Stimulated activated CD4-positive, alpha-beta T cell treated with anti-CD3 and anti-CD28 coated beads, Interleukin-12 subunit alpha, Interleukin-12 subunit beta, amount 100 ng/mL, for 4 hours (primary cell): ENCODE measurements at places on chromosomes 2 and 18.

DNA sequence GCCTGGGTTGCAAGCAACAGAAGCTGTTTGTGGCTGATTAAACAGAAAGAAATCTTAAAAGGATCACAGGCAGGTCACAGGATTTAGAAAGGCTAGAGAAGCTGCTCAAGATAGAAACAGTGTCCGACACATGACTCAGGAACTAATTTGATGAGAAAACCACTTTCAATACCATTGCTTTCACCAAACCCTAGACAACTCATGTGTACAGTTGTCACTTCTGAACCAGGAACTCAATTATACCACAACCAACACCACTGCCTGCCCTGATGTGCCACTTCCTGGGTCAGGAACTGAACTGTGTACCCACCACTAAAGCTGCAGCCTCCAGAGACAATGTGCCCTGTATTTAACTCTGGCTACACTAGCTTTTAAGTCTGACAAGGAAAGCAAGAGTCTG is 56.0 kb downstream of the TMEM247 start:
- DNase-seq = no peak

DNA sequence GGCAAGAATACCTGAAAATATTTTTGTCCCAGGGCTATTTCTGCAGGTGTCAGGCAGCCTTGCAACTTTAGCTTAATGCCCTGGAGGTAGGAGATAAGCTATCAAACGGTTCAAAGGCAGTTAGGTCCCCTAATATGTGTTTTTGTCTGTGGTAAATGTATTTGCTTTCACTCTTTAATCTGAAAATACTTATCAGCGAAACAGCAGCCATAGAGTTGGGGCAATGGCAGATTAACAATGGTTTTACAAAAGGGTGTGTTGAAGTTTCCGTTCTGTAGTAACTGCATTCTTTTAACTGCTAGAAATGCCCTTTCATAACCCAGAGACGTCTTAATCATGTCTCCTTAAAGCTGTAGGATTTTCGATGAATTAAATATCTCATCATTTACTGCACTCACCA is 265.0 kb upstream of the TRIB2 start:
- DNase-seq = no peak

GRCh38 chr2:65096948-65097347 is 33.0 kb downstream of the RAB1A start:
- no peak for DNase-seq

- no peak for DNase-seq
Observed at GRCh38 chr2:211901226-211901846, 637.3 kb downstream of the ERBB4 start.

DNA sequence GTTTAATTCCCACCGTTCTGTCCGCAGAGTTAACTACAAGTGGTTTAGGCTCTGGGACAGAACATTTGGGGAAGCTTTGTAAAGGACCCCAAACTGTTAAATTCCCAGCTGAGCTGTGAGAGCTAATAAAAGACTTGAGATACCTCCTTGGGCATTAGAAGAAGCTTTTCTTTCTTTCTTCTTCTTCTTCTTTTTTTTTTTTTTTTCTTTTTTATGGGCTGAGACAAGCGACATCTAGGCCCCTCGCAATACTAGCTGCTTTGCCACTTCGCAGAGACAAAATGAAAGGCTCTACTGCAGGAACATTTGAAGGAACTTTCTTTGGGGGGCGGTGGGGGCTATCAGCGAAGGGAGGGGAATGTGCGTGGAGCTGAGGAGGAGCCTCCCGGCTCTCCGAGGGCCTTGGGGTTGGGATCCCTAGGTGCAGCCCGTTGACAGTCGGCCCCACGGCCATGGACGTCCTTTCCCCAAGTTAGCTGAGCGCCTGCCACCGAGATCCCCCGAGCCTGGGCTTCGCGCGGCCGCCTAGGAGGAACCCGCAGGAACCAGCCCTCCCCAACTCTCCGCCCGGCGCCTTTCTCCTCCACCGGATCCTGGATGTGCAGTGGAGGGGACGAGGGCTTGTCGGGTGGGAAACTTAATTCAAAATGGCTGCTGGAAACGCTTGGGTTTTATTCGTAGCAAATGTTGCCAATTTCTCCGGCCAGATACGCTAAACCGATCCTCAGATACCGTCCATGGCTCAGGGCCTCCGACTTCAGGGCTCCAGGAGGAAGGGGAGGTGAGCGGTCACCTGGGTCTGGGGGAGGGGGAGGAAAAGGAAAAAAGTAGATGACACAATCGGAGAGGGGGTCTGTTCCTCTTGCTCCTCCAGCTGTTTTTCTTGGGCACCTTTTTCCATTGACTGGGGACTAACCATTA is 4.2 kb downstream of the MEIS1 start:
- no peak for DNase-seq

GRCh38 chr2:236216711-236217110 is 47.5 kb downstream of the ASB18 start:
- no peak for DNase-seq
